Tibial nerve (tissue), 4 donors: ENCODE measurements at places on chromosomes 7 and 10. TPM values are rescaled to one million over a fixed set of nuclear protein-coding genes. Genes with fewer than 3 reads are reported as not detected.

IFIT2 gene
- 6.3 TPM for total RNA-seq

SDK1 gene
- 8.2 TPM for total RNA-seq

ADARB2 gene
- total RNA-seq = 8.4 TPM

RAMP3 gene
- total RNA-seq = 117 TPM

SKIDA1 gene
- total RNA-seq = 2.7 TPM

C10orf90 gene
- total RNA-seq = not detected

GRCh38 chr7:26376175-26376917 lies 84.7 kb downstream of the SNX10 start:
- no peak for DNase-seq
- peak overlapping the region; percentile 35 for H3K4me3 ChIP-seq
- peaks cover 8% of the 10 kb centered on the region for H3K27me3 ChIP-seq

DNA sequence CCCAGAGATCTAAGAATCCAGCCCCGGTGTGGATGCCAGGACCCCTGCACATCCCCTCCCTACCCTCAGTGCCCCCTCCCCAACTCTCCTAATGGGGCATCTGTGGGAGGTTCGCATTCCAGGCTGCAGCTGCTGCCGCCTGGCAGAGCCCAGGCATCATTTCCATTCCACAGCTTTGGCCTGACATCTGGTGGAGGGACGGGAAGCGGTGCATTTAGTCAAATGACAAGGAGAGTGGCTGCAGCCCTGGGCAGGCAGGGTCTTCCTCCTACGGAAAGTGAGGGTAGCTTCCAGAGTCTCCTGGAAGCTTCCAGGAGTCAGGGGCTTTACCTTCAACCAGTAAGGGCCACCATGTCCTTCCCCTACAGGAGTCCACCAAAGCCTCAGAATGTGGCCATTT lies 30.8 kb downstream of the PRLHR start:
- H3K4me3 ChIP-seq = no peak overlapping the region
- H3K27me3 ChIP-seq = peaks cover 5% of the 10 kb centered on the region
- no peaks in the 10 kb centered on the region for H3K36me3 ChIP-seq
- no peak for DNase-seq
- H3K27ac ChIP-seq = no peak overlapping the region

- no peaks in the 10 kb centered on the region for H3K4me1 ChIP-seq
- peak overlapping the region; percentile 20 for H3K27ac ChIP-seq
- no peaks in the 10 kb centered on the region for H3K36me3 ChIP-seq
These were observed 168.6 kb downstream of the LRMDA start for GRCh38 chr10:75599875-75600648.

DNA sequence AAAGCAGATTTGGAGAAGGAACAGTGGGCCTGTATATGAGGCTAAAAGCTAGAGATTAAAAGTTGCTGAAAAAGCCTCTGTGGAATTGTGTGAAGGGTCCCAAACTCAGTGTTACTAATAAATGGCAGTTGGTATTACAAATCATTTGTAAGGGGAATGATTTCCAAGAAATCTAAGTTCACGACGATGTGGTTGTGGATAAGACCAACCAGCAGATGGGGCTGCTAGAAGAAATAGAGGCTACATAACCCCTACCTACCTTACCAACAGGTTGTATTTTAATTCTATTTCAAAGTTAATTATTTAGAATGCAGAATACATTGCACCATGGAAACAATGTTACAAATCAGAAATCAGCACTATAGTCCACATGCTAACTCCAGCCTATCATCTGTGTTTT lies 377.1 kb downstream of the HPSE2 start:
- no peaks in the 10 kb centered on the region for H3K36me3 ChIP-seq
- DNase-seq = no peak
- no peak overlapping the region for H3K27ac ChIP-seq
- no peaks in the 10 kb centered on the region for H3K27me3 ChIP-seq
- no peaks in the 10 kb centered on the region for H3K4me1 ChIP-seq

- peaks cover 6% of the 10 kb centered on the region for H3K4me1 ChIP-seq
- no peak overlapping the region for H3K27ac ChIP-seq
- DNase-seq = no peak
- no peaks in the 10 kb centered on the region for H3K36me3 ChIP-seq
- no peaks in the 10 kb centered on the region for H3K27me3 ChIP-seq
- H3K4me3 ChIP-seq = no peak overlapping the region
These were observed 224.7 kb downstream of the INHBA start for GRCh38 chr7:41478187-41478586.

- H3K4me1 ChIP-seq = no peaks in the 10 kb centered on the region
- H3K4me3 ChIP-seq = no peak overlapping the region
- DNase-seq = no peak
- H3K36me3 ChIP-seq = peaks cover 6% of the 10 kb centered on the region
- H3K27me3 ChIP-seq = no peaks in the 10 kb centered on the region
These were observed 179.0 kb downstream of the DIP2C start for GRCh38 chr10:510415-510881.

GRCh38 chr7:111607621-111608020 lies 45.3 kb upstream of the IMMP2L start:
- no peak overlapping the region for H3K4me3 ChIP-seq
- no peaks in the 10 kb centered on the region for H3K4me1 ChIP-seq
- DNase-seq = no peak
- H3K27ac ChIP-seq = no peak overlapping the region

DNA sequence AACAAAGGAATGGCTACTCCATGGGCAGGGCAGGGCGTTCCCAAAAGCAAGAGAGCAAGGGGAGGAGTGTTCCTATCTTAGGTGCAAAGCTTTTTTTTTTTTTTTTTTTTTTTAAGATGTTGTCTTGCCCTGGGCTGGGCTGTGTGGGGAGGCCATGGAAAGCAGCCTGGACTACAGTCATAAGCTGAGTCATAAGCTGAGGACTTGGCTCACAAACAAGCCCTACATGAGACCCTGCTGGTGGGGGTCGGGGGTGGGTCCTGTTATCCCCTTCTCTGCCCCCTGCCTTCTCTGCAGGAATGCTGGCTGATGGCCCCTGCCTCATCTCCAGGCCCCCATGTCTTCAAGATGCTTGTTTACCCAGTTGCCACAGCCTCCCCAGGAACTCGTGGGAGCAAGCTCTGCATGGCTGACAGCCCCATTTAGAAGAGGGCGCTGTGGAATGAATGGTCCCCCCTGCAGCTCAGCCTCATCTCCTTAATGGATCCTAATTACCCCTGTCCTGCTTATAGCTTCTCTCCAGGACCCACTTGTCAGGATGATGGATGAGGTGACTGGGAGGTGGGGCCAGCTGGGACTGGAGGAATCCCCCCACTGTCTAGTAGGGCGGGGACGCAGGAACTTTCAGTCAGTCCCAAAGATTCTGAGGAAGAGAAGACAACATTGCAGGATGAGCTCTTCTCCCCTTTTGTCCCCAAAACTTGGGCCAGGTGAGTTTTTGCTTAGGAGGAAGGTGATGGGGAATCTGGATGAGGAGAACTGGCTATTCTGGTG lies 340.8 kb upstream of the PODXL start:
- H3K4me3 ChIP-seq = no peak overlapping the region
- H3K27me3 ChIP-seq = no peaks in the 10 kb centered on the region
- no peaks in the 10 kb centered on the region for H3K4me1 ChIP-seq

DNA sequence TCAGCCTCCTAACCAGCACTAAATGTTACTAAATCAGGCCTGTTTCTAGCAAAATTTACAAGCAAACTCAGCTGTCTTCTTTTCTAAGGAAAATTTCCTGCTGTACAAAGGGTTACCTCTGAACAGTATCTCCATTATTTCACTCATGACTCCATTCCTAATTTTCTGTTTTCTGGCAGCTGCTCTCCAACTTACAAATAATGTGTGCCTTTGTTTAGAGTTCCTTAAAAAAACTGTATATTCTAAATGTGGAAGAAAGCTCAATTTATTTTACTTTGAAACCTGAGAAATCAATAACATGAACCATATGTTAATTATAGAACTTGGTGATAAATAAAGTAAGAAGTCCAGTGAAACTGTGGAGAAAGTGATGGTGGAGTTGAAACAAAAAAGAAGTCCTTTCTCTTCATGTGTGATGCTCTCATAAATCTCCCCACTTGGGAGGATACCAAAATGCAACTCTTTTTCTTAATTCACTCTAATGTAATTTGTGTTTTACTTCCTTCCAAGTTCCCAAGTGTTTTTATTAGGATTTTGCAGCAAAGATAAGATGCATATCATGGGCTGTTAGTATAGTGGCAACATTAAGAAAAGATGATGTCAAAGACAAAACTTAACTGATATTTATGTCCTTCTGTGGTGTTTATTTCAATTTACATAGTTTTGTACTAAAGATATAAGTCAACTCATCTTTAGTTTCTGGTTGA lies 74.8 kb downstream of the CDK6 start:
- H3K36me3 ChIP-seq = no peaks in the 10 kb centered on the region
- no peak for DNase-seq
- H3K27ac ChIP-seq = no peak overlapping the region
- H3K27me3 ChIP-seq = no peaks in the 10 kb centered on the region
- H3K4me1 ChIP-seq = no peaks in the 10 kb centered on the region
